ENCODE measurements at places on chromosomes 6 and 20. TPM values are rescaled to one million over a fixed set of nuclear protein-coding genes. Genes with fewer than 3 reads are reported as not detected.
A peak's percentile ranks its signal among the peaks of the same experiment; 100 is the strongest.

DNA sequence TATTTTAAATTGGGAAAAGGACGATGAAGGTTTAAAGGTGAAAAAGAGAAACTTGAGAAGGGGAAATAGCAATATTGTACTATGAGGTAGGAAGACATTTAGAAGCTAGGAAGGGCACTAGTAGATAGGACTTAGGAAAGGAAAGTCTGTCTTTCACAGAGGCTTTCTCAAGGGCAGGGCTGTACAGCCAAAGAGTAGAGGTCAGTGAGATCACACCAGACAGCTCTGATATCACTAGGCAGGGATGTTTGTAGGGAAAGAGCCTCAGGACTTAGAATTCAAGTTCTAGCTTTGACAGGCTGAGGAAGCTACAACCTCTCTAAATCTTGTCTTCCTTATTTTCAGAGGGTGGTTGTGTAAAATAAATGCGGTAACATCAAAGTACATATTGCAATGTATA lies 160.4 kb upstream of the SLC22A16 start:
- no peak for DNase-seq
- H3K27ac ChIP-seq: no peak overlapping the region
- H3K4me3 ChIP-seq: no peak overlapping the region
- no peaks in the 10 kb centered on the region for H3K27me3 ChIP-seq

Gene LST1
- not detected for total RNA-seq

DNA sequence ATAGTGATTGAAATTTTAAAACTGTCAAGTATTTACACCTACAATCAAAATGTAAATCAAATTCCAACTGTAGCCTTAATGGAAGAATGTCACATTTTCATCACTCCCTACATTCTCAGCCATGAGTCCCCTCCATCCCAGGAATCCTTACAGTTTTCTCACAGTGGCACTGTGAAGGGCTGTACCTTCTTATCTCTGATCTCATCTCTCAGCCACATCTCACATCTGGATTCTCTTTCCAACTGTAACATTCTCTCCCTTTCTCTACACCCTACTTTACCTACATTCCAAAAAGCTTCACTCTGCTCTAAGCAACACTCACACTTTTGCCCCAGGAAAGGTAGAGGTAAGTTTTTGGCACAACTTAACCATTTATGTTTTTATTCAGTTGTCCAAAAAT lies 8.9 kb upstream of the MARCKS start:
- no peak for DNase-seq
- H3K4me3 ChIP-seq: no peak overlapping the region
- H3K4me1 ChIP-seq: no peaks in the 10 kb centered on the region
- no peak overlapping the region for H3K27ac ChIP-seq

DNA sequence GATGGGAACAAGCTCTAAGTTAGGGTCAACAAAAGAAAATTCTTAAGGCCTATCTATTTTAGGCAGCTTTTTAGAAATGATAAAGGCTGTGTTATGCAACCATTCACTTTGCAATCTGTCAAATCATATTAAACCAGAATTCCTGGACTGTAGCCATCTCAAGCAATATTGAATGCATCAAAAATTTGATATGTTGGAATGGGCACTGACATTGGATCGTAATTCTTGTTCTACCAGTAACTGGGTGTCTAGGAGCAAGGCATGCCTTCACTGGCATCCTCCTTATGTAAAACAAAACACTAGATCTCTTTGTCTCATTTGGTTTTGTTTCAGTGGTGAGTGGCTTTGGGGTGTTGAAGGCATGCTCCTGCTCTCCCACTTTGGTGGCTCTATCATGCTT lies 145.6 kb downstream of the JARID2 start:
- no peaks in the 10 kb centered on the region for H3K27me3 ChIP-seq
- no peak for DNase-seq
- H3K36me3 ChIP-seq: no peaks in the 10 kb centered on the region
- no peak overlapping the region for H3K27ac ChIP-seq

Gene PCK1
- total RNA-seq: 0.21 TPM

- peak overlapping the region; percentile 64 for H3K27ac ChIP-seq
- no peak for DNase-seq
- H3K4me3 ChIP-seq: peak overlapping the region; percentile 24
- no peaks in the 10 kb centered on the region for H3K27me3 ChIP-seq
These were observed 5.7 kb downstream of the BCL2L1 start for GRCh38 chr20:31716818-31717477.
